Stimulated activated CD4-positive, alpha-beta T cell treated with anti-CD3 and anti-CD28 coated beads, Interleukin-15, amount 100 ng/mL, for 1 hour (primary cell): ENCODE measurements at places on chromosomes 7 and 10.

- DNase-seq, result no peak
Observed at GRCh38 chr7:1470901-1471300, 11.6 kb upstream of the MICALL2 start.

DNA sequence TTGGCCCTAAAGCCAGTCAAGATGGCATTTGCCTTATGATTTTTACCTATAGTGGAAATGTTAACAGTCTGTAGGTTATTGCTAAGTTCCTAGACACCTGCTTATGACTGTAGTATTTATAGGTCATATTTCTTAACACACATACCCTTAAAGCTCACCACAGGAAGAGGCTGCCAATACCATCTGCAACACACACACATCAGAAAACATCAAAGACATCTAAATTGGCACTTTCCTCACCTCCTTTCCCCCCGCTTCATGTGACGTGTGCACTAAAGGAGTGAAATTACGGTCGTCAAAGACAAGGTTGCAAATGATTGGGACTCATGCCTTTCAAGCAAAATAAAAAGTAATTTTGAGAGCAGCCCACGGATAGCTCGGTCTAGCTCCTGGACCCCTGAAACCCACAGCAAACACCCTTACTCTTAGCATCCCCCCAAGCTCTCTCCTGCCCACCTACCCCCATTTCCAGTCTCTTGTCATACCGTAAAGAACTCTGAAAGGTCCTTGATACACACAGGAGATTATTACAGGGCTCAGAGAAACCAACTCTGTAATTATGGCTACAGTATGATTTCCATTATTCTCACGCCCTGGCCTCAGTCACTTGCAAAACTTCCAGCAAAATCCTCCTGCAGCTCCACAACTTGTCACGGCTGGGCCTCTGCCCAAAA lies 90.5 kb downstream of the PLXNA4 start:
- DNase-seq, result no peak

- no peak for DNase-seq
Observed at GRCh38 chr10:62249957-62250356, 18.7 kb downstream of the RTKN2 start.

DNA sequence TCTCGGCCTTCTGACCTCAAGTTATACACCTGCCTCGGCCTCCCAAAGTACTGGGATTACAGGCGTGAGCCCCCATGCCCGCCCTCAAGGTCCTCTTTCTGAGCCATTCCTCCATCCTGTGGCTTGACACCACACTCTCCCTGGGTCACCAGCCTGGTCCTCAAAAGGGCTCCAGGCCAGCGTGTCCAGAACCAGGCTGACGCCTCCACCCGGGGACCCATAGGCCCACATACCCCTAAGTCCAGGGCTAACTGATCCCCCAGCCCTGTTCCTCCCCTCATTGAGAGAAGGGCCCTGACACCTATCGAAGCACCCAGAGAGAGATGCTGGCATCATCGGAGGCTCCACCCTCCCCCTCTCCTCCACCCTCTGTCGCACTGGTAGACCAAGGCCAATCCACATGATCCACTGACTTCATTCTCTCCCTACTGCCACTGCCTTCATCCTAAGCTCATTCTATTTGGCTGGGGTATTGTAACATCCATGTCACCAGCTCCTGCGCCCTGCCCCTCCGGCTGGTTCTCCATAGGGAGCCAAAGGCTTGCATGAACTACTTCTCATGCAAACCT lies 46.7 kb downstream of the TMEM270 start:
- DNase-seq, result no peak

GRCh38 chr10:70331486-70332268 lies 47.9 kb upstream of the NPFFR1 start:
- DNase-seq, result no peak

DNA sequence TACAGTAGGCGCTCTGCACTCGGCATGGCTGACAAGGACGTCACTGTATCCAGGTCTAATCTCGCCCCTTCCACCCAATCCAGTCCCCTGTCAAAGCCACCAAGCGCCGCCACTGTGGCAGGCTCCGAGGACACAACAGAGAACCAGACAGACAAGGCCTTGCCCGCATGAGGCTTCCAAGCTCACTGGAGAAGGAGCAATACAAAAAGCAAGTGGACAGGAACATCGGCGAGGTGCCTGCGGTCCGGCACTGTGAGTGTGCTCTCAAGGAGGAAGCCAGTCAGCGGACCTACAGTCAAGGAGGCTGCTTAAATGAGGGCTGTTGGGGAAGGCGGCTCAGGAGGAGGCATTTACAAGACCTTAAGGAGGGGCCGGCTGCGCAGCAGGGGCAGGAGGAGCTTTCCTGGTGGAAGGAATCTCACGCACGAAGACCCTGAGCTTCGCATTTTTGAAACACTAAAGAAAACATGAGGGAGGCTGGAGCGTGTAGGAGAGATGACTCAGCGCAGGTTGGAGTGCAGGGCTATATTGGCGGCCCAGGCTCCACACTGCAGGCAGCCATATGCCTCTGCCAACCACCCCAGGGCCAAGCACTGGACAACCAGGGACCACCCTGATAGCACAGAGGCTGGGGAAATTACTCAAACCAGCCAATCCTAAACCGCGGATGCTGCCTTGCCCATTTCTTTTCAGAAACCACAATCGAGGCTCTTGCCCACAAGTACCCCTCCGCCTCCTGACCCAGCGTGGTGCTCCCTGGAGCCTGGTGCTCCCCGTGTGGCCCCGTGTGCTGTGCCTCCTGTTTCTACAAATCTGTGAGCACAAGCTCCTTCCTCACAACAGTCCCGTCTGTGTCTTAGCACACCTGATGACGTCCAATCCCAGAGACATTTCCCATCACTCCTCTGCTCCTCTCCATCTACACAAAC lies 28.9 kb downstream of the GNA12 start:
- DNase-seq, result no peak

GRCh38 chr10:49516216-49516970 lies 22.5 kb downstream of the ERCC6 start:
- no peak for DNase-seq

- no peak for DNase-seq
Observed at GRCh38 chr10:51367127-51367526, 292.8 kb downstream of the PRKG1 start.

DNA sequence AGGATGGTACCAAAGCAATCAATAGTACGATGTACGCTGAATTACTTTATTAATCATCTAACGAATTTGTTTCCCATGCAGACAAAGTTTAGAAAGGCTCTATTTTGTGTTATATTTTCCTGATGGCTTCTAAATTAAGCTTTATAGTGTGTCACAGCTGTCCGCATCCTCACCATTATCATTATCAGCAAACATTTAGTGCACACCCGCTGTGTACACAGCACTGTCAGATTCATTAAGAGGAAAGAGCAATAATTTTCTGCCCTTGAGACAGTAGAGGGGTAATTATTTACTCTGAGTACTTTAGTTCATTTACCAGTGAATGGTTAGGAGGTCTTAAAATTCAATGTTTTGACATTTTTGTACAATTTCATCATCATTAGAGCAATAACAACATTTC lies 233.3 kb upstream of the PTPRZ1 start:
- DNase-seq, result no peak

GRCh38 chr7:121392277-121393004 lies 3.7 kb downstream of the FAM3C start:
- DNase-seq, result no peak

DNA sequence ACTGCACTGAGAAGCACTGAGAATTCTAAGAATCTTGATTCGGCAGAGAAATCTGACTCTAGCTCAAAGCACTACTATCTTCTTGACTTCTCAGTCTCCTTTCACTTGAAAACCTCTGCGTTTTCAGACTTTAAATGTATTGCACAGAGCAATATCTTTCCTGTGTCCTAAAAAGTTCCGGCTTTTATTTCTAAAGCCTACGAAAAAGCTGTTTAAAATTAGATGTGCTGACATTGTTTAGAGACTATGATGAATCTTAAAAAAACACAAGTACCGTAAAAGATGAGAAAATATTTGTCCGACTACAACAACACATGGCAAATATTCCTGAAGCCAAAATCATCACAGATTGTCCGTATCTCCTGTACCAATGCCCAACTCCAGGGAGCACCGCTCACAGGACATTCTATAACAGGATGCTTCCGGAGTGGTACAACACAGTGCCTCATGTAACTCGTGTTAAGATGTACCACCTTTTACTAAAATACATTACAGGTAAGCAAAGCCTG lies 136.9 kb downstream of the CUBN start:
- DNase-seq, result no peak

DNA sequence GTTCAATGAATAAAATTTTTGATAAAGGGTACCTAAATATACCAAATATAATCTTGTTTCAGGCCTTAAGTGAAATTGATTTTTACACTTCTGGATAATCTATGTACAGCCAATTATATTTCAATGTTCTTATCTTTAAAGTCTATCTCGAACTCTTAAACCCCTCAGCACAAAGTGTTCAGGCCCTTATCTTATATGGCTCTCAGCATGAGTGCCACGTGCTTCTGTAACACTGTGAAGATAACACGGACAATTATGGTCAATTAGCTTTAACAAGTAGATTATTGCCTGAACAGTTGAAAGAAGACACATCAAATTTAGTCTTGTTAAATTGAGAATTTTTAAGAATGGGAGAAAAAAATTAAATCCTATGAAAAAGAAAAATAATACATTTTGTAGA lies 40.4 kb upstream of the DMTF1 start:
- no peak for DNase-seq

GRCh38 chr10:126408953-126409641 lies 20.8 kb upstream of the ADAM12 start:
- no peak for DNase-seq

GRCh38 chr10:117541405-117541908 lies 1.1 kb upstream of the EMX2 start:
- no peak for DNase-seq

- DNase-seq, result no peak
Observed at GRCh38 chr7:28939367-28939766, 18.8 kb downstream of the TRIL start.

DNA sequence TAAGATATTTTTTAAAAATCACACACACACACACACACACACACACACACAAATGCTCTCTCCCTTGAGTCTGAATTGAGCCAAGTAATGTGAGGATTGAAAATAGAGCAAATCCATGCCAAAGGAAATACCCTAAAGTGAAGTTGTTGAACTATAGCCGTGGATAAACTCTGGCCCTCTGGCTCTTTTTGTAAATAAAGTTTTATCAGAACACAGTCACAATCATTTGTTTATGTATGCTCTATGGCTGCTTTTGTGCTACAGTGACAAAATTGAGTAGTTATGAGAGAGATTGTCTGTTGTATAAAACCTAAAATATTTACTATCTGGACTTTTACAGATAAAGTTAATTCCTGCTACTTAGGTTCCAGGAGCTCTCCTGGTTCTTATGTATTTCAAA lies 39.1 kb downstream of the NKX2-3 start:
- no peak for DNase-seq

DNA sequence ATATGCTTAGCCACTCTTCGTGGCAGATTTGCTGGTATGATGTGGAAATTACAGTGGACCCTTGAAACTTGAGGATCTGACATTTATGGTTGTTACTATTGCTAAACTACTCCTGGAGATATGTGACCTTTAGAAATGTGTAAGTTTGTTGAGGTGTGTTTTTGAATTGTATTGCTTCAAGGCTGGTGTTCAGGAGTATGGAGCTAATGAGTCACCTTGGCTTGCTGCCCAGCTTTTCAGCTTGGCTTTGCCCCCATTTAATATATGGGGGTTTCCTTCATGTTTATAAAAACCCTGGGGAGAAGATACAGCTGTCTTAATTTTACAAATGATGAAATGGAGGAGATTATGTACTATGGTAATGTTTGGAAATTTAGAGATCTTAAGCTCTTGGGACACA lies 11.6 kb downstream of the HBP1 start:
- peak; percentile 45 for DNase-seq

DNA sequence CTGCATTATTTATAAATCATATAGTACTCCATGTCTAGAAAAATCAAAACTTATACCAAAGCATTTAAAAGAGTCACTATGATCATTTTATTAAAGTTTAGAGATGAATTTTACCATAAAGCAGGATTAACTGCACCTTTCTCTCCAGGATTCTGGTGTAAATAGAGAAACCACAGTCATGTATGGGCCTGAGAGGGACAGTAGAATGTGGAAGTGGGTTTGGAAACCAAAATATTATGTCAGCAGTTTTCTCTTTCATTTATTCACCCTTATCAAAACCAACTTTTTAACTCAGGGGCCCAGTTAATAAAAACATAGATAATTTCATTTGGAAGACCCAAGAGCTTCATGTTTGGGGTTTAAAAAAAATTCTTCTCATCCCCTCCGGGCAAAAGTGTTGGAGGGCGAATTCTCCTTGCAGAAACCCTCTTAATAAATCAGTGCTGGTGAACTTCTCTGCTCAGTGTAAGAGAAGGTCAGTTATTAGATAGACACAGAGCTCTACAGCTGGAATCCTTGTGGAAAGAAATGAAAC lies 266.2 kb downstream of the CREB5 start:
- DNase-seq, result no peak

GRCh38 chr10:33487014-33487776 lies 152.7 kb upstream of the NRP1 start:
- no peak for DNase-seq

DNA sequence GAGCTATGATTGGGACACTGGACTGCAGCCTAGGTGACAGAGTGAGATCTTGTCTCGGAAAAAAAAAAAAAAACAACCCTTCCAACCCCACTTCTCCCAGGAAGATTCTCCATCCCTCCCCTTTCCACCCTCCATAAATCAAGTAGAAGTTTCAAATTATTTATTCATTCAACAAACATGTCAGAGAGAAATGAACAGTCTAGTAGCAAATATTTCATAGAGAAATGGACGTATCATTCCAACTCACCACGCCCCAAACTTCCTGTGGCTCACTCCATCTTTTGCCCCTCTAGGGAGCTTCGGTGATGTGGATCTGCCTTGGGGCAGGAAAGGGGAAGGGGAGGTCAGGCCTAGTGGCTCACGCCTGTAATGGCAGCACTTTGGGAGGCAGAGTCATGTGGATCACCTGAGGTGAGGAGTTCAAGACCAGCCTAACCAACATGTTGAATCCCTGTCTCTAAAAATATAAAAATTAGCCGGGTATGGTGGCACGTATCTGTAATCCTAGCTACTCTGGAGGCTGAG lies 638 bp upstream of the TRAPPC14 start:
- no peak for DNase-seq

DNA sequence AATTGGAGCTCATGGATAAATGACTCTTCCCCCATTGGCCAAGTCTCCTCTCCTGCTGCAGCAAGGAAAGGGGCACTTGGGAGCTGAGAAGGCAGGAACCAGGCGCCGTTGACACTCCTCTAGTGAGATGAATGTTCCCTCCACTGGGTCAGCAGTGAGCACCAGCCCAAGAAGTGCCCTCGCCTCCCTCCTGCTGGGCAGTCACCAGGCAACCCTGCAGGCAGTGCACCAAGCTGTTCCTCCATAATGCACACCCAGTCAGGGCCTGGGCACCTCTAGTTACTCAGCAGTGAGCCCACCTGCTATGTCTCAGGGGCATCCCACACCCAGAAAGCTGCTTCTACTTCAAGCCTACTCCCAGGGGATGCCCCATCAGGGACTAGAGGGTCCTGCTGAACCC lies 84.3 kb downstream of the KCNMA1 start:
- DNase-seq, result no peak

DNA sequence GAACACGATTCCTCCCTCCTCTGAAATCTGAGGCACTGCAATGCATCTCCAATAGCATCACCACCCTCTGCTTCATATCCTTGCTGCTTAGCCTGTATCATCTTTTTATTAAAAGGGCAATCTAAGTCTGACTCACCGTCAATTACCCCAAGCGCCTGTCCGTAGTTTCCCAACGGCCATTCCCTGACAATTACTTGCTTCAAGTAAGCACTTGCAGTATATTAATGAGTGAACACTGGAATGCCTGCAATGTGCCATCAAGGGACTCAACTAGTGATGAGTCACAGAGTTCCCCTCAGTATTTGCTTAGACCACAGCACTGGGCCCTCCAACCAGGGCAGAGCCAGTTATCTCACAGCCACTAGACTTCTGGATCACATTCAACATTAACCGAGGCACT lies 19.5 kb upstream of the PPP1R3C start:
- no peak for DNase-seq
